Activated gamma-delta T cell treated with anti-CD3 and anti-CD28 coated beads, Interleukin-2, amount 50 U/mL, for 16 hours (primary cell): ENCODE measurements at places on chromosomes 12 and 14.

DNA sequence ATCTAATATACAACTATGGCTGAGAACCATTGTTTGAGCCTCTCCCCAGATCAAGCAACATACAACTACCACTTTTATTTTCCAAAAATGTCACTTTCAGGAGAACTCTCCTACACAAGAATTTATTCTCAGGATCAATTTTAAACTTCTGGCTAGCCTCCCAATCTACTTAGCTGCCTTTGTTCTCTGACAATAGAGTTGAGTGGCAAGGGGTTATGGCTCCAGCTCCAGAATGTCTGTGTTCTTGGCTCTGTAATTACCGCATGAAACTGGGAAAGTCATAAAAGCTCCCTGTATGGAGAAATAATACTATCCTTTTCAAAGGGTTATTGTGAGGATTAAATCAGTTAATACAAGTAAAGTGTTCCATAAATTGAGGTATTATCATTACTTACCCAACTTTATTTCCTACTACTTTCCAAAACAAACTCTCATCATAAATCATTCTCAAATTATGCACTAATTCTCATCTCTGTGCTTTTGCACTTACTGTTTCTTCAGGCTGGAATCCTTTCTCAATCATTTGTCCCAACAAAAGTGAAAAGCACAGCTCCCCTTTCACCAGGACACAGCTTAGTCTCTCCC lies 121.9 kb downstream of the GARIN6 start:
- no peak for DNase-seq

GRCh38 chr12:64688715-64689114 lies 70.5 kb downstream of the GNS start:
- no peak for DNase-seq

GRCh38 chr14:21017528-21018245 lies 7.2 kb downstream of the NDRG2 start:
- DNase-seq: no peak

GRCh38 chr14:45028107-45028626 lies 55.7 kb upstream of the PRPF39 start:
- no peak for DNase-seq

GRCh38 chr12:46049665-46050064 lies 59.3 kb upstream of the SCAF11 start:
- DNase-seq: no peak

DNA sequence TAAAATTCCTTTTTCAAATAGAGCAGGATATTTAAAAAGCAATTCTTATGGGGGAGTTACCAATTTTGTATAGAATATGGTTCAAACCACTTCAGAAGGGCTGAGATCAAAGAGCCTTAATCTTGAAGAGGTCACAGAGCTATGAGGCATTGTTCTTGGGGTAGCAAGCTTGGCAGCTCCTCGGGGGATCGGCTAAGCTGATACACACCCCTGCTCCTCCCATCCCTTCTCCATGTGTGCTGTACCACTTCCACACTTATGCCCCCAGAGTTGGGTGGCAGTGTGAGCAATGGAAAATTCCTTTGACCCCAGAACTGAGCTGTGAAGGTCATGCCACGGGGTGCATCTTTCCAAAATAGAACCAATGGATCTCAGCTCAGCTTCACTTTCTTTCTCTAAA lies 15.0 kb upstream of the TMEM30B start:
- no peak for DNase-seq

GRCh38 chr14:61380984-61381383 lies 59.6 kb downstream of the PRKCH start:
- no peak for DNase-seq

GRCh38 chr12:131782061-131782460 lies 46.1 kb upstream of the MMP17 start:
- DNase-seq: no peak

- DNase-seq: no peak
Observed at GRCh38 chr12:116465407-116465806, 93.8 kb upstream of the MAP1LC3B2 start.

GRCh38 chr14:96754162-96754844 lies 42.9 kb upstream of the VRK1 start:
- no peak for DNase-seq
